SHP77 (cell line): ENCODE measurements at places on chromosomes 6 and 20.

DNA sequence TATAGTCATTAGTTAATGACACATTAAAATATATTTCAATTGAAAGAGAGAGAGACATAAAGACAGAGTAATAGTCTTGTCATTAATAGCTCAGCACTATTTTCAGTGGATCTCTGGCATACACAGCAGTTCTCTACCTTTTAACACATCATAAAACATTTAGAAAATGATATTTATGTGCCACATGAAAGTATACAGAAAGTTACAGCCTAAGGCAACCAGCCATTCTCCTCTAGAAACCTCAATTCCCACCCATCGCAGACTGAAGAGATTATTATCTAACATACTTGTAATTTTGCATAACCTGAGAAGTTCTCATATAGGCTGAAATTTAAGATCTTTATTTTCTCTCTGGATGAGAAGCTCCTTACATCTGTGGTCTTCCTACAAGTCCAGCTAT lies 58.7 kb upstream of the FAM83B start:
- DNase-seq = no peak

- DNase-seq = no peak
These were observed 220.0 kb downstream of the CLIC5 start for GRCh38 chr6:45795678-45796077.

DNA sequence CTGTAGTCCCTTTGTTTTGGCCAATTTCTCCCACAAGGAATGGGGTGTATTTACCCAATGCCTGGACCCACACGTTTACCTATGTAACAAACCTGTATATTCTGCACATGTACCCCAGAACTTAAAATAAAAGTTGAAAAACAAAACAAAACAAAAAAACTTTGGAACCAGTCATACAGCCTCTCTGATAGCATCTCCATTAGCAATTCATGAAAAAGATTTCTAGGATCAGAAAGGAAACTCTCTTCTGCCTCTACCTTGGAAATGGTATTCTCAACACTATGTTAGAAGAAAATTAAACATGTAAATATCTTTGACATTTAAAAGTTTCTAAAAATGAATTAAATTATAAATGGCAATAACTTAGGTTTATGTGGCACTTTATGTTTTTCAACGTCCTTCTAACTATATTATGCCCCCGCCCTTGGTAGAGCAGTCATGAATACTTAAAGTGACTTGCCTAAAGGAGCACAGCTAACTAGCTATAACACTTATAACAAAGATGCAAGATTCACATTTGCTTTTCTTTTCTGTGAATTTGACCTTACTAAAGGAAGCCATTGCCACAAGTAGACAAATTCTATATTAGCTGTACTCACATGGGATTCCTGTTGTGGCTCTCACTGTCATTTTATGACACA lies 147.5 kb upstream of the FKBP1C start:
- DNase-seq = no peak

DNA sequence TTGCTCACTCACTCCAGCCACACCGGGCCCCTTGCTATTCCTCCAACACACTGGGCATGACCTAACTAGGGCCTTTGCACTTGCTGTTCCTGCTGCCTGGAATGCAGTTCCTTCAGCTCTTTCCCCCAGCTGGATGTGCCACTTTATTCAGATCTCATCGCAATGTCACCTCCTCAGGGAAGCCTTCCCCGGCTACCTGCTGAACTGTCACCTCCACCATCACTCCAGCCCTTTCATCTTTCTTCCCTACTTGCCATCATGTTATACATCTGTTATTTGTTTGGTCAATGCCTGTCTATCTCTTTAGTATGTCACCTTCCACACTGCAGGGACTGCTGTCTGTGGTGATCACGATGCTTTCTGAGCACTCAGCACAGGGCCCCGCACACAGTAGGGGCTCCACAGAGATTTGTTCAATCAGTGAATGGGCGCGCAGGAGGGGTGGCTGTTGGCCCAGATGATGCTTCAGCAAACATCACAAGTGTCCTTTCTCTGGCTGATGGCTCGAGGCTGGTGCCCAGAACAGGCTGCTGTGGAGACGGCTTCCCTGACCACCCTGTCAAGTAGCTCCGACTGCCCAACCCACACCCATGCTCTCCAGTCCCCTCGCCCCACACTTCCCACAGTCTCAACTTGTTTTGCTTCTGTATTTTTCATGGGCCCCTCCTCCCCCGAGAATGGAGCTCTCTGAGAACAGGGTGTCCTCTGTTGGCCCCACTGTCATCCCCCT lies 31.8 kb downstream of the CEBPB start:
- no peak for DNase-seq

DNA sequence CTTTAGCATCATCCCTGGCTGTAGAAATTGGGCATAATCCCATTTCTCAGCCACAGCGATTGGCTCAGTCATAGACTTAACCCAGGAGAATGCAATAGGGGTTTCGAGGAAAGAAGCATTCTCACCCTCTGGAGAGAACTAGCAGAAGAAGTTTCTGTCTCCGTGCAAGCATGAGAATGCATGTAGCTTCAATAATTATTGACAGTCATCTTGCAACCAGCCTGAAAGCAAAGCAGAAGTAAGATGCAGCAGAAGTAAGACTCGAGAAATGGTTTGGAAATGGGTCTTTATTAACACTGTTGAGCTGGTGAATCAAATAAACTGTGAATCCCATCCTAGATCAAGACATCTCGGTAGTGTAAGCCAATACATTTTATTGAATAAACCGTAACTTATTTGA lies 828.8 kb upstream of the GJE1 start:
- DNase-seq = no peak

DNA sequence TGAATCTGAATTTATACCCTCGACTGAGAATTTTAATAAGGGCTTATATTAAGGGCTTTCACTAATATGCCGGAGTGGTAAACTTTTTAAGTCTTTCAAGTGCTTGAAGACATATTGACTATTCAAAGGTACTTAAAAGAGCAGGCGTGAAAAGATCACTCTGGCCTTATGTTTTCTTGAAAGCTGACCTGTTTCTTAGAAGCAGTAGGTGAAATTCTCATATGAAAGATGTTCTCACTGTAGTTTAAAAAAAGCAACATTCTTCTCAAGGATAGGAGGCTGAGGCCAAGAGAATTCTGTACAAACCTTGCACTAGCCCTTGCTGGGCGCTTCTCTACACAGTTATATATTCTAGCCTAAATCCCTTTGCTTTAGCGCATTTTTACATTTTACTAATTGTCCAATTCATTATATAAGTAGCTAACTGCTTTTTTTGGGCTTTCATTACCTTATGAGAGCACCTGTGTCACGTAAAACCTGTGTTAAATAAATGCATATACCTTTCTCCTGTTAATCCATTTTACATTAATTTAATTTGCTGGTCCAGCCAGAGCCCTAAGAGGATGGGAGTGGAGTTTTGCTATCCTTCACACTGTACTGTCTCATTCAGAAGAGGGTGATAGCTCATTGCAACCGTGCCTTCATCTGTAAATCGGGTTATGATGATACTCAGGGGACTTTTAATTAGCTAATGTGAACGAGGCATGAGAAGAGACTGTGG lies 59.6 kb upstream of the HFE start:
- DNase-seq = no peak

DNA sequence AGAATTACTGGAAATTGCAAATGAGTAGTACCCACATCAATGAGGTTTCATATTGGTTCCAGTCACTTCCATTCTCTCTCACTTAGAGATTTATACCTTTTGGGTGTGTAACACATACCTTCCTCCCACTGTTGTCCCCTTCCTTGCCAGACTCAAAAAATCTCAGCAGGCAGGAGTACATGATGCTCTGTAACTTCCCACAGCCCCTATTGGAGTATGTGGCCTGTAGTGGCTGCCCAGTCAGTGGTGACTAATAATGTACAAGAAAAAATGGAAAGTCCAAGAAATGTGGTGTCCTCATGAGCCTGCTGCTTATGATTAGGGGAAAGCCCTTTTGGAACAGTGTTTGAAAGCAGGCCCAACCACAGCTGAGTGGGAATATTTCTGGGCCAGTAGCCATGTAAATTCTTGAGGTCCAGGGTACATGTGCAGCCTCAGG lies 312.0 kb downstream of the ZFAND3 start:
- no peak for DNase-seq
